ENCODE measurements at places on chromosomes 7 and 10.

GRCh38 chr7:23207884-23208283 is 26.0 kb downstream of the NUP42 start:
- no peak overlapping the region for H3K27ac ChIP-seq
- no peaks in the 10 kb centered on the region for H3K36me3 ChIP-seq
- DNase-seq = no peak
- peaks cover 15% of the 10 kb centered on the region for H3K27me3 ChIP-seq

DNA sequence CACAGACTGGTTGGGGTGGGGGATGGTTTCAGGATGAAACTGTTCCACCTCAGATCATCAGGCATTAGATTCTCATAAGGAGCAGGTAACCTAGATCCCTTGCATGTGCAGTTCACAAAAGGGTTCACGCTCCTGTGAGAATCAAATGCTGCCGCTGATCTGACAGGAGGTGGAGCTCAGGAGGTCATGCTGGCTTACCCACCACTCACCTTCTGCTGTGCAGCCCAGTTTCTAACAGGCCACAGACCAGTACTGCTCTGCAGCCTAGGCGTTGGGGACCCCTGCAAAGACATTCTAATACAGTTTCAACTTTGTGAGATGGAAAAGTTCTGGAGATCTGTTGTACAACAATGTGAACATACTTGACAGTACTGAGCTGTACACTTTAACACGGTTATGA is 39.9 kb downstream of the STRA8 start:
- H3K4me1 ChIP-seq = no peaks in the 10 kb centered on the region
- no peaks in the 10 kb centered on the region for H3K36me3 ChIP-seq
- peaks cover 3% of the 10 kb centered on the region for H3K27me3 ChIP-seq
- DNase-seq = no peak
- no peak overlapping the region for H3K27ac ChIP-seq

DNA sequence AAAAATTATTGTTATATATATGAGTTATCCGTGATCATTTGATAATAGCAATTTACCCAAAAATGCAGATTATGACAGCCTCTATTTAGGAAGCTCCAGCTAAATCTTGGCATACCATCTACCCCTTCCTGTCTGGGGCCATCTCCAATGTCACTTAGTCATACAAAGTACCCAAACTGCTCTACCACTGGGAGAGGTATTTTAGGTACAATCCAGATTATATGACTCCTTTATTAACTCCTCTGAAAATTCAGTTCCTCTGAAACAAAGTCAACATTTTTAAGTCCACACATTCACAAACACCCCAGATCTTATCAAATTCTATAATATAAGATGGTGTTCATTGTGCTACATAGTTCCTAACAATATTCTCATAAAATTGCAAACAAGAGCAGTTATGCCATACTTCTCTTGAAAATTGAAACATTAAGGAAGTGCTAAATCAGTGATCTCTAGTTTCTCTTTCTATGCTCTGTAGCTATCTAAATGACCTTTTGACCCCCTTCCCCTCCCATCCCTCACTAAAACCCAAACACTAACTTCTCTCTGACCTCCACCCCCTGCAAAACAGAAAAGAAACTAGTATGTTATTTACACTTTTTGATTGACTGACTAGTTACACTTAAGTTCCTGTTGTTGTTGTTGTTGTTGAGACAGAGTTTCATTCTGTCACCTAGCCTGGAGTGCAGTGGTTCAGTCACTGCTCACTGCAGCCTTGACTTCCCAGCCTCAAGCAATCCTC is 16.4 kb downstream of the HOXA1 start:
- no peak for DNase-seq
- peaks cover 12% of the 10 kb centered on the region for H3K27me3 ChIP-seq
- no peaks in the 10 kb centered on the region for H3K4me1 ChIP-seq
- H3K27ac ChIP-seq = no peak overlapping the region
- no peak overlapping the region for H3K4me3 ChIP-seq
- no peaks in the 10 kb centered on the region for H3K36me3 ChIP-seq

- no peaks in the 10 kb centered on the region for H3K4me1 ChIP-seq
- no peak overlapping the region for H3K27ac ChIP-seq
- H3K36me3 ChIP-seq = no peaks in the 10 kb centered on the region
- no peak for DNase-seq
These were observed 158.9 kb downstream of the EGFR start for GRCh38 chr7:55177589-55178261.

DNA sequence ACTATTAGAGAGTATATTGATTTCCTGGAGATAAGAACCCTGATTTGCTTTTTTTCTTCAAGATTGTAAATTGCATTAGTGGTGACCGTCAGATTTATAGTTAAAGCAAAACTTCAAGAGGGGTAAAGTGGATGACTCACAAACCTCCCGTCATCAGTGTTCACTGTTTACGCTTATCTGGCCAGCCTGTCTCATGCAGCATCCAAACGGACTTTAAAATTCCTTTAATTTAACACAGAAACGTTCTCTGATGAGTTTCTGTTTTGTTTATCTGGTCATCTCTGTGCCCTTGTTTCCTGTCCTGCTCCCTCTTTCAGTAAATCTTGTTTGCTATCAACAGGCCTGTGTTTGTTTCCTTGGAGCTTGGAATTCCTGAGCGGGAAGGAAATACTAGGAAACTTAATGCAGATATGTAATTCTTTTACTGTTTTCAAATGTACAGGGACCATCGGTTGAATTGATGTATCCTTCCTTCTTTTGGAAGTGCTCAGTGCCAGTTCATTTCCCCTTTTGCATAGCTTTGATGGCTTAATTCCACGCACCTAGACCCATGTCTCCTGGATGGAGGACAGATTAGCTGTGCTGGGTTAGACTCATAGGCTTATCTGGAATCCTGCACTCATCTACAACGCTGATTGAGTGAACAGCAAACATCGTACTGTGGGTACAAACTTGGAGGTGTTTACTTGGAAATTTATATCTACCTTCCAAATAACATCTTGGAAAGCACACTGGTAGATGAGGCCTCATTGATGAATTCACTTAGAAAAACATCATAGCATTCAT is 21.3 kb downstream of the PTPRE start:
- H3K36me3 ChIP-seq = no peaks in the 10 kb centered on the region
- no peaks in the 10 kb centered on the region for H3K27me3 ChIP-seq
- H3K4me1 ChIP-seq = no peaks in the 10 kb centered on the region
- no peak overlapping the region for H3K4me3 ChIP-seq
- no peak overlapping the region for H3K27ac ChIP-seq
- DNase-seq = no peak

DNA sequence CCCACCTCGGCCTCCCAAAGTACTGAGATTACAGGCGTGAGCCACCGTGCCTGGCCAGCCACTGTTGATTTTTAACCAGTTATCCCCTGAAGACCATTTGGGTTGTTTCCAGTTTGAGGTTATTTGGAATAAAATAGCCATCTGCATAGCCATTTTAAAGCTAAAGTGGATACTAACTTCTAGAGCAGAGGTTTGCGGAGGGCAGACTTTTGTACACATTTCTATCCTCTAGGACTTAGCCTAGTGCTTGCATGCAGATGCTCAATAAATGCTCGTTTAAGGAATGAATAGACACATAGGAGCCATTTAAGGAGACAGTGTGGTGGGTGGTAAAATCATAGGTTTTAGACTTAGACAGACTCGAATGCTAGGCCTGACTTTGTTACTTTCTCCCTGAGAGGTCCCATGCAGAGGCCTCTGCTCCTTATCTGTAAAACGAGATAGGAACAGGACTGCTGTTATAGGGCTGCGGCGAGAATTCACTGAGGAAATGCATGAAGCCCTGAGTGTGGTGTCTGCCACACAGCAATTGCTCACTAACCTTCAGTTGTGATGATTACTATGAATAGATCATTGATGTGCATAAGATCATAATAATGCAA is 75.9 kb downstream of the PFKFB3 start:
- H3K27me3 ChIP-seq = no peaks in the 10 kb centered on the region
- no peaks in the 10 kb centered on the region for H3K36me3 ChIP-seq
- H3K4me1 ChIP-seq = peaks cover 8% of the 10 kb centered on the region
- DNase-seq = no peak
- H3K27ac ChIP-seq = no peak overlapping the region

DNA sequence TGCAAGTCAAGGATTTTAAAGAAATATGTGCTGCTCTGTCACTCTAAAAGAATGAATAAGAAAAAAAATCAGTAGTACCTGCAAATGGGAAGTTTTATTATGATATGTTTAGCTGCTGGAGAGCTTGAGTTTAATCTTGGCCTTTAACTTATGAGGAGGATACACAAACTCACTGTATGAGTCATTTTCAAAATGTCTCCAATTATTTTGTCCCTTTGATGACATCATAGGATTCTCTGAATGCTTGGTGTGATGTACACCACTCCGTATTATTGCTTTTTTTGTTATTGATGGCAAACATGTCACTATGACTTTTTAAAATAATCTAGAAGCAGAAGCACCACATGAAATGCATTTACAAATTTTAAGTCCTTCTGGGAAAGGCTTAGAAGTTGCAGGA is 125.8 kb downstream of the RALA start:
- DNase-seq = no peak
- no peak overlapping the region for H3K4me3 ChIP-seq
- no peaks in the 10 kb centered on the region for H3K27me3 ChIP-seq
- H3K27ac ChIP-seq = no peak overlapping the region

DNA sequence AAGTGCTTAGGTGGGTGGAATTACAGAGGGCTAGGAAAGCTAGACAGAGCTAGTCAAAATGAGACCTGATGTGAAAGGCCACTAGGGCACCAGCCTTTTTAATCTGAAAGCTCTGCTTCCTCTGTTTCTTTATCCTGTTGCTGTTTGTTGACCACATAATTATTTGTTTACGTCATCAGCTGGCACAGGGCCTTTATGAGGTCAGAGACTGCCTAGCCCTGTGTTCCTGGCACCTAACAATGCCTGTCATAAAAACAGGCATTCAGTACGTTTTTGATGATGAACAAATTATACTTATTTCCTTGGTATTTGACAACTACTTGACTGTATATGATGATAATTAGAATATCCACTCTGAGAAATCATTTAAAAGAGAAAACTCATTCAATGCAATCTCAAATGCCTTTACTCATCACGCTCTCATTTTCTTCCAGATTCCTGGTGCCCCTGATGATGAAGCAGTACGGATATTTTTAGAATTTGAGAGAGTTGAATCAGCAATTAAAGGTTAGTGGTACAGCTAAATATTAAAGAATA is 26.0 kb downstream of the RBM17 start:
- DNase-seq = no peak
- H3K4me1 ChIP-seq = peaks cover 3% of the 10 kb centered on the region
- no peak overlapping the region for H3K27ac ChIP-seq

DNA sequence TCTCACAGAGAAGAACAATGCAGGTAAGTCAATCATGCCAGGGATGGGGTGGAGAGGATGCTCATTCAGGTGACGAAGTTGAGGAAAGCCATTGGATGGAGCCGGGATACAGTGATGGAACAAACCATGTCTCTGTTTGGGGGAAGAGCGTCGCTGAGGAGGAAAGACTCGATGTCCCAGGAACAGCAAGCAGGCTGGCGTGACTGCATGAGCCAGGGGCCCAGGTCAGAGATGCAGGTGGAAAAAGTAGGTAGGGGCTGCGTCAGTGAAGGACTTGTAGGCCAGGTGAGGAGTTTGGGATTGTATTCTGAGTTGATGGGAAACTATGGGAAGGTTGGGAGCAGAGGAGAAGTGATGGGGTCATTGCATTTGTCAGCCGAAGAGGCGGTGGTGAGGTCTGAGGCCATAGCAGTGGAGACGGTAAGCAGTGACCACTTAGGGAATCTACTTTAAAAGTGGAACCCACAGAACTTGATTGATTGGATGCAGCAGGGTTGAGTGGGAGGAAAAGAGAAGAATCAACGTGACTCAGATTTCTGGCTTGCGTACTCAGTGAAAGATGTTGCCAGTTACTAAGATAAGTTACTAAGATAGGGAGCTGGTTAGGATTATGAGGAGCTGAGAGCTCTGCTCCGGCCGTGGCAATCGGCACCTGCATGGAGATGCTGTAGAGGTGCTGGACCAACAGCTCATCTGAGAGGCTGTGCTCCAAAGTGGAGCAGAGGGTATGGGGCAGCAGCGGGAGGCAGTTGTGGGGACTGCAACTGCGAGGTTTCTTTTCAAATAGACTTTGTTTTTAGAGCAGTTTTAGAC is 12.5 kb upstream of the IL2RA start:
- peak overlapping the region; percentile 57 for H3K27ac ChIP-seq
- no peaks in the 10 kb centered on the region for H3K27me3 ChIP-seq
- H3K36me3 ChIP-seq = no peaks in the 10 kb centered on the region
- no peak overlapping the region for H3K4me3 ChIP-seq

- no peaks in the 10 kb centered on the region for H3K27me3 ChIP-seq
- H3K4me3 ChIP-seq = no peak overlapping the region
- no peaks in the 10 kb centered on the region for H3K36me3 ChIP-seq
- DNase-seq = no peak
- H3K4me1 ChIP-seq = no peaks in the 10 kb centered on the region
- H3K27ac ChIP-seq = no peak overlapping the region
These were observed 10.9 kb downstream of the AQP1 start for GRCh38 chr7:30922596-30922995.

GRCh38 chr10:35768731-35769130 is 126.6 kb upstream of the FZD8 start:
- DNase-seq = no peak
- no peak overlapping the region for H3K27ac ChIP-seq
- H3K36me3 ChIP-seq = no peaks in the 10 kb centered on the region
- no peaks in the 10 kb centered on the region for H3K4me1 ChIP-seq
- no peak overlapping the region for H3K4me3 ChIP-seq
- peaks cover under 1% of the 10 kb centered on the region for H3K27me3 ChIP-seq

DNA sequence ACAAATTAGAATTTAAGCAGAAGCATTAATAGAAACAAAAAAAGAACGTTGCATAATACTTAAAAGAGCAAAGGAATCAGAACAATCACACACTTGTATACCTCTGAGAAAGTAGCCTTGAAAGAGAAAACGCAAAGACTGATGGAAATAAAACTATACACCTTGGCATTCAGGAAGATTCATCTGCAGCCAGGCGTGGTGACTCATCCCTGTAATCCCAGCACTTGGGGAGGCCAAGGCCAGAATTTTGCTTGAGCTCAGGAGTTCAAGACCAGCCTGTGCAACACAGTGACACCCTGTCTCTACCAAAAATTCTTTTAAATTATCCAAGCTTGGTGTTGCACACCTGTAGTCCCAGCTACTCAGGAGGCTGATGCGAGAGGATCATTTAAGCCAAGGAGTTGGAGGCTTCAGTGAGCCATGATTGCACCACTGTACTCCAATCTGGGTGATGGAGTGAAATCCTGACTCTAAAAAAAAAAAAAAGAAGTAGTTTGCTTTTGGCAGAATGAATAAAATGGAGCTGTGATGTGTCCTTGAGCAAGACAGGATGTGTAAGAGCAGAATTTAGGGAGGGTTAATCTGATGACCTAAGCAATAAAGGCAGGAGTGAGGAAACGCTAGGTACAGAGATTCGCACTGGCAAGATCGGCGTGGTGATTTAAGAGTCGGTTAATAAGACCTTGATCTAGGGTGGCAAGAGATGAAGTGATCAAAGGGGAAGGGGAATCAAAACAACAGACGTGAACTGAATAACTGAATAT is 75.8 kb upstream of the NRP1 start:
- peaks cover 70% of the 10 kb centered on the region for H3K27me3 ChIP-seq
- no peak for DNase-seq
- no peaks in the 10 kb centered on the region for H3K36me3 ChIP-seq
- no peak overlapping the region for H3K27ac ChIP-seq
- no peaks in the 10 kb centered on the region for H3K4me1 ChIP-seq
- H3K4me3 ChIP-seq = no peak overlapping the region
